ENCODE measurements at places on chromosomes 7 and 10. TPM values are rescaled to one million over a fixed set of nuclear protein-coding genes. Genes with fewer than 3 reads are reported as not detected.

GRCh38 chr7:27112955-27113949 is 10.8 kb upstream of the HOXA2 start:
- peak; percentile 80 for DNase-seq

DNA sequence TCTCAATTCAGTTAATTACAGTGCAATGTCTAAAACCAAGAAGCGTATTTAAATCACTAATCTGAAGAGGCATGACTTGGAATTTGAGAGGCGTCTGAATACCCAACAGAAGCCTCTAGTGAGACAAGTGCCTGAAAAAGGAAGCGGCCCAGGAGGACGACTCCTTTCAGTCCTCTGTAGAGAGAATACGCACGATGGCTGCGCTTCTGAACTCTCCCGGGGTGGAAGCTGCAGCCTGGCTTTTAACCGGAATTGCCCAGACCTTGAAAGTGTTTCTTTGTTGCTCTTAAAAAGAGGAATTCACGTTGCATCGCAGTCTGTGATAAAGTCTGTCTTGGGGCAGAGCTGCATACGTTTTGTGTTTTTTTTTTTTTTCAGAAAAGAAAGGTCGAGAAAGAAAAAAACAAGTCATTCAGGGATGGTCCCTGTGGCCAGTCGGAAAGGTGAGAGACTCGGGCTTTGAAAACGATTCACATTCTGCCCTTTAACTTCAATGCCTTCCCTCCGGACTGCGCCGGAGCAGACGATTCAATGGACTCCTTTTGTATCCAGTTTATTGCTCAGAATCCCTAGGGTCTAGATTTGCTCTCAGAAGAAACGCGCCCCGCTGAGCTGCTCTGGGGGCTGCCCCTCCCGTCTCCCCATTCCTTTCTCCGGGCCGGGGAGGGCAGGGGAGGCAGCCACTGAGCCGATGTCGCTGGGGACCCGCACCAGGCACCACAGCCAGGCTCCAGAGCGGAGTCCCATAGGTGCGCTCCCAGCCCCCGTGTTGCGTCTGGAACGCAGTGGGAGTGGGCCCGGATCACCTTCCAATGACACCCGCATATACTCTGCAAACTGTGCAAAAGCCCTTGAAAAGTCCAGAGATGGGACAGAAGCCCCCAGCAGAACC is 994 bp upstream of the PTF1A start:
- no peak for DNase-seq

GRCh38 chr10:784403-785088 is 95.1 kb upstream of the DIP2C start:
- DNase-seq, result no peak

- DNase-seq, result no peak
These were observed 49.9 kb downstream of the ANK3 start for GRCh38 chr10:60339757-60340156.

DNA sequence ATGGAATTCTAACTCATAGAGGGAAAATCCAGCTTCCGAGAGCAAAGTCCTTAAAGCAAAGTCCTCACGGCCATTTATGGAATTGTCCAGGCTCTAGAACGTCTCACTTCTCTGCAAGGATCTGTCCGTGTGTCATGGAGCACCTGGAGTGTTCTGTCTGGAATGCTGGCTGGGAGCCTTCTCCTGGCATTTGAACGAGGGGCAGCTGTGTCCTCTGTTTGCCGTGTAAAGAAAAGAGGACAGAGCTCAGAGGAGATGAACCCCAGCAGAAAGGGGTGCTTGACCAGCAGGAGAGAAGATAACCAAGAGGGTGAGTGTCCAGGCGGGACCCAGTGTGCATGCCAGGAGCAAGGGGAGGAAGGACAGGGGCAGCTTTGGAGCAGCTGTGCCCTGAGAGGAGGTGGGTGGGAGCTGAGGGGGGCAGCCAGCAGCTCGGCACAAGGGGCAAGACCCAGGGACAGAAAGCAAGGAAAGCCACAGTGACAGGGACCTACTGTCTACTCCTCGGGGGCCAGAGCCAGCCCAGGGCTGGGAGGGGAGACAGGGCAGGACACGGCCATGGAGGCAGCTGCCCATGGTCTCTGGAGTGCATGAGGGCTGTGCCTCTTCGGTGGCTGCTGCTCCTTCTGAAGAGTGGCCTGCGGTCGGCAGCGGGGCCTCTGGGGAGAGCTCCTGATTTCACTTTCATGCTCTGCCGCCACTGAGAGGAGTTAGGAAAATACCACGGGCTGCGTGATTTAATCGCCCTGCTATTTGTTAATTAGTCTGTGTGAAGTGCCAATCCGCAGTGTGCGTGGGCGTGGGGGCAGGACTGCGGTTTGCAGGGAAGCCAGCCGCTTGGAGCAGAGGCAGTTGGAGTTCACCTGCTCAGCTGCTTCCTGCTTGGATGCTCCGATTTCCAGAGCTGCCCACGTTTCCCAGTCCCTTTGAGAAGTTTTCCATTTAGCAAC is 149.3 kb upstream of the SHH start:
- DNase-seq, result no peak

DNA sequence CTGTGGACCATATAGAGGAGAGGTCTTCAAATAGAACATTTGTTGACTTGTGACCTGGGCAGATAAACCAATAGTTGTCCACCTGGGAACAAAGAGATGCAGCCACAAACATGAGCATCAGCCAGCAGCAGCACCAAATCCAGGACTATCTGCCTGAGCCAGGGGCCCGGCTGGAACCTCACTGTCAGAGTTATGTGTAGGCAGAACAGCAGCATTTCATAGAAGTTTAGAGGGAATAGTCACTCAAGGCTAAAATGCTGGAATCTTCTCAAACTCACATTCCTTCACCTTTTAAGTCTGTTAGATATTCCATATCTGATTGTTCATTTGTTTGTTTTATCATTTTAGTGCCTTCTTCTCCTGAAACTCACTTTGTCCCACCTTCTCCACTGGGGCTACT is 72.2 kb upstream of the IL6 start:
- no peak for DNase-seq

DNA sequence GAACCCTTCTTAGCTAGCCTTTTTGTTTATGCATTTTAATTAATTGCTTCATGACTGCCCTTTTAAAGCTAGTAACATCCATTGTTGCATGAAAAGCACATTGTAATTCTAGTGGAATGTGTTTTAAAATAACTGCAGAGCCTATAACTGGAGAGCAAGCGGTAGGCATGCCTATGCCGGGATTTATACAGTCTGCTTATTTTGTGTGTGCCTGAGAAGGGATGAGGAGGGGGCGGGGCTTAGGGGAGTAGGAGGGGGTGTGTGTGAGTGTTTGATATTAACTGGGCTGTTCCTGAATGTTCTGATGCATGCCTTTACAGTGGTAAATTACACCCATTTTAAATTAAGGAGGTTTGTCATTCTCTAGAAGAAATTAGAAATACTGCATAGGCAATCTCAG is 208.1 kb downstream of the TCF7L2 start:
- DNase-seq, result no peak

DNA sequence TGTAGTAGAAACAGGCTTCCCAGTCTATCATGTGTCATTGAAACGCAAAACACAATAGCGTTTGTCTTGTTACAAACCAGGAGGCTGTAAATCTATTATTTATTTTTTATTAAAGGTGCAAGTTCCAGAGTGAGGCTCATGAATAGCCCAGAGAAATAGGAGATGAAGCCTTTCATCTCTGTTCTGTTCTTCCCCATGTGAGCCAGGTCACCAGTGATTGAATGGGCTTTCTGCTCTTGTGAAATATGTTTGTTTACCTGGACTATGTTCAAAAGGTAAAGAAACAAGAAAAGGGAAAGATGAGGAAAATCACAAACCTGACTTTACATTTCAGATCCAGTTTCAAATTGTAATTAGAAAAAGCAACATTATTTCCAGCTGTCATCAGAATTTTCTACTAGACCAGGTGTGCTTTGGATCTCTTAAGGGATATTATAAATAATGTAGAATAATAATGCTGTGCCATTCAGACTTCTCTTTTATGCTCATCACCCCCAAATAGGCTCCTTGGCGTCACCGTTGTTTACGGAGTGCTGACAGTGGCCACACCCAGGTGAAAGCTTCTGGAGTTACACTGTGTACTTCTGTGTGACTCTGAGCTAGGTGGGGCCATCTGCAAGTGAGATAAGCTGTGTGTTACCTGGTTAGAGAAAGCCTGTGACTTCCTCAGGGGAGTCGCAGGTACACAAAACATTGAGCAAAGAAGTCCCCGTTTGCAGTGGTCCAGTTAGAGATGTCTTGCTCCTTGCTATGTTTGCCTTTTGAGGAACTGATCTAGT is 274.9 kb downstream of the SDK1 start:
- no peak for DNase-seq

DNA sequence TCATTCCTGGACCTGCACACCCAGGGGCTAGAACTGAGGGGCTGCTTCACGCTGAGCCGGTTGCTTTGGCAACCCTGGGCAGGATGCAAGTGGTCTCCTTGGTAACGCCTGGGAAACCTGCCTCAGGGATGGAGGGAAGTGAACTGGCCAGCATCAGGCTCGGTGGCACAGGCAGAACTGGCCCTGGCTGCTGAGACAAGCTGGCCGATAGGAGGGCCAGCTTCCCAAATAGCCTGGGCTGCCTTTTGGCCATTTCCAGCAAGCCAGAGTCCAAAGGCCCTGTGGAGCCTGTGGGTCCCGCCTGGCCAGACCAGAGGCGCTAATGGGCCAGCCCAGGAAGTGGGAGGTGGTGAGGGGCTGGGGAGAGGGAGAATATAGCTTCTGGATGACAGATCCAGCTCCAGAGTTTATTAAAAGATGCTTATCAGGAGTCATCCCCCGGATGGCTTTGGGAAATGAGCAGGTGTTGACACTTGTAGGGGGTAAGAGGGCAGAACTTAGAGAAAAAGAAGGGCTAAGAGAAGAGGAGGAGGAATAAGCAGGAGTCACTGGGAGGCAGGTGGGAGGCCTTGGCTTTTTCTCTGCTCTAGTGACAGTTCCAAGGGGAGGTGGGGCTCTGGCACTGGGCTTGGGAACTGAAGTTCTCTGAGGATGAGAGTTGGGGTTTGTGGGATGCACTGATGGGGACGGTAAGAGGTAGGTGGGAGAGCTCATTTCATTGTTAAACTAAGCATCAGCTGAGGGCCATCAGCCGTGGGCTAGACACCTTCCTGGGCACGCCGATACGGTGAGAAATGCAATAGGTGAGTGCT is 9.6 kb downstream of the NEURL1 start:
- DNase-seq, result no peak

DNA sequence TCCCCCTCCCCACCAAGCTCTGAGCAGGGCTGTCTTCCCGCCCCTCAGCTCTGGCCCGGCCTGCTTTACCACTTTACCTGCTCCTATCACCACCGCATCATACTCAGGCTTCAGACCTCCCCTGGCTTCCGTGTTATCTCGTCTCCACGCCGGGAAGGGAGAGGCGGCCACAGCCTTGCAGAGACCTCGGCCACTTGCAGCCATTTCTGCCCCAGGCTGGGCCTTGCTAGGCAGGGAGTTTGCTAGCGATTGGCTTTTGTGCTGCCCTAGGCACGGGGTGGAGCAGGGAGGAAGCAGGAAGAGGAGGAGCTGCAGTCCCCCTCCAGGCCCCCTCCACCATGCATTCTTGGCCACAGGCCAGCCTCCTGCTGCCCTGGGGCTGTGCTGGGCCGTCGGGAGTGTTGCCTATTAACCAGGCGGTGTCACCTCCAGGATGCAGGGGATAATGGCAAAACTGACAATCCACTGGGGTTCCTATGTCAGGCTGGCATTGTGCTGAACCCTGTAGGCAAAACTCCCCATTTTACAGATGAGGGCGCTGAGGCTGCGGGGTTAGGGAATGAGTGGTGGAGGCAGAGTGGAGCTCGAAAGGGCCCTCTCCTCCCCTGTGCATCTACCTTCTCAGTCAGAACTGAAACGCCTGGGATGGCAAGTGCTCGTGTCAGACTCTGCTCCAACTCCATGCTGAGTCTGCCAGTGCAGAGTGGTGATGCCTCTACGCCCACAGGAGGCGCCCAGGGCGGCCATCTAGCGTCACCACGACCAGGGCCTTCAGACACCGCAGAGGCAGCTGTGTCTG is at the start of gene PYROXD2:
TSS of gene PYROXD2 (minus strand) at position 251 of the 799 bp plus-strand sequence. CDS start at position 204, 47 bp downstream.
- DNase-seq, result peak; percentile 79

SFTPA1 gene
- total RNA-seq, result not detected

LIPM gene
- not detected for total RNA-seq

GIMAP4 gene
- 43.9 TPM for total RNA-seq

TAS2R38 gene
- total RNA-seq, result not detected
